ENCODE measurements at places on chromosomes 6 and 20.

DNA sequence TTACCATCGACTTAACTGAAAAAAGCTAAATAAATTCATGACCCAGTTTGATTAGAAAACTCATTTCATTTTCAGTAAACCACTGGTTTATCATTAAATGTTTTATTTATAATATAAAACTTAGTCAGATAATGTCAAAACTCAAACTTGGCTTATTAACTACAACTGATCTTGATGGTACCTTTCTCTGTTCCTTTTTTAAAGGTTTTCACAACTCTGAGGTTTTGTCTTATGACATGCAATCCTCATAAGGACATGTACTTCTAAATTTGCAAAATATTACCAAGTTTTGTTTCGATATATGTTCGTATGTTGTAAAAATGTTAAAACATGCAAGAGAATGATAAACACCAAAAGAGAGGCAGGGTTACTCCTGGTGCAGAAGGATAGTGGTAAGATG, 82.5 kb upstream of the PDE10A start:
- DNase-seq: no peak

GRCh38 chr6:109611502-109611901, 79.5 kb downstream of the AK9 start:
- DNase-seq: no peak

DNA sequence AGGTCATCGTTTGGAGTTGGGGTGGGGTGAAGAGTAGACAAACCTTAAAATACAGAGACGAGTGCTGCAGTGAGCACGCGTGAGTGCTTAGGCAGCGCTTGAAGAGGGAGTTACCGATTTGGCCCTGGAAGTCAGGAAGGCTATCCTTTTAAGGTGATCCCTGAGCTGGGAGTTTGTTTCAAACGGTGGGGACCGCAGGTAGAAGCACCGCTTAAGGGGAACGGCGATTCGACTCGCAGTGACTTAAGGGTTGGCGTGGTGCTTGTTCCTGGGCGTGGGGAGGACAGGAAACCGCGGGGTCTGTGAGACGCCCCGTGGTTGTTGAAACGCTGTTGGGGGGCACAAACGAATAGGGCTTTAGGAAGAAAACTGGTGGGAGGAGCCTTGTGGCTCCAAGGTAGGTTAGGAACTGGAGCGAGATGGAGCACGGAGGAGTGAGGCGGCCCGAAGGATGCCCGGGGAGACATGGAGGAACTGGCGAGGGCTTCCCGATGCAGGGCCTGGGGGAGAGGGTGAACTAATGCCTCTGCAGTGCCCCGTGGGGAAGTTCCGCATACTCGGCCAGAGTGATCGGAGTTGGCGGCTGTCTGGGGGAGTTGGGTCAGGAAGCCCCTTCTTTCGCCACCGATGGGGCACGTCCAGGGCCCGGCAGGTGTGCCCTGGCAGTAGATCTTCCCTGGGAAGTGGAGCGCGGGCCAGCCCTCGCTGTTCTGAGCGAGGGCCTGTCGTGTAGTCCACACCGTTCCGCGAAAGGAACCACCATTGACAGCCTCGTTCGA, 1.3 kb upstream of the CDYL start:
- DNase-seq: no peak

GRCh38 chr20:4569092-4569491, 152.6 kb upstream of the PRND start:
- DNase-seq: no peak

GRCh38 chr6:1267790-1268762, 43.8 kb upstream of the FOXQ1 start:
- DNase-seq: peak; percentile 14

- DNase-seq: no peak
Observed at GRCh38 chr20:39268981-39269461, 306.9 kb downstream of the DHX35 start.

DNA sequence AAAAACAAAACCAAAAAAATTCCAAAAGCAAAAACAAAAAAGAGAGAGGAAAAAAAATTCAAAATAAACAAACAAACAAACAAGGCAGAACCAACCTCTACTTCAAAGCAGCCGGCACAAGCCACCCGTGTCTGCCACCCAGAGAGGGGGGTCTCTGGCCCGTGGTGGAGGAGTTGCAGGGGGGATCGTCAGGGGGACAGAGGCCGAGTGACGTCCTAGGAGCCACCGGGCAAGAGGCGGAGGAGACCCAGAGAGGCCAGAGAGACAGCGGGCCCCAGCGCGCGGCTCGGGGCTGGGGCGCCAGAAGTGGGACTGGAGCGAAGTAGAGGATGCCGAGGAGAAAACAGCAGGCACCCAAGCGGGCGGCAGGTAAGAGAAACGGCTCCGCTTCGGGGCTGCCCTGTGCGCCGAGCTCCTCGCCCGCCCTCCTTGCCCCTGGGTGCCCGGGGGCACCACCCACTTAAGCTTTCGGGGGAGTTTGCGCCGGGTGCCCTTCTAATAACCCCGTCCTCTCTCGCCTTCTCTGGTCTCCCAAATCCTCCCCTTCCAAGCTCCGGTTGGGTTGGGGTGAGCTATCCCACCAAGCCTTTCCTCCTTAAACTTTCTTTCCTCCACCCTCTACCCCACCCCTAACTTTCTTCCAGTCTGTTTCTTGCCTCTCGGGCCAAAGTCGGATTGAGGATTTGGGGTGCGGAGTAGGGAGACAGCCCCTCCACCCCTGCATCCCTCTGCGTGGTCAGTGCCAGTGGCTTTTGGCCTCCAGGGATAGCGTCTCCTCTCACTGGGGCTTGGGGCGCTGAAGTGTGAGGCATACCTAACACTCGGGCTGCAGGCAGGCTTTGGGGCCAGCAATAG, 1.0 kb downstream of the TSHZ2 start:
- no peak for DNase-seq

DNA sequence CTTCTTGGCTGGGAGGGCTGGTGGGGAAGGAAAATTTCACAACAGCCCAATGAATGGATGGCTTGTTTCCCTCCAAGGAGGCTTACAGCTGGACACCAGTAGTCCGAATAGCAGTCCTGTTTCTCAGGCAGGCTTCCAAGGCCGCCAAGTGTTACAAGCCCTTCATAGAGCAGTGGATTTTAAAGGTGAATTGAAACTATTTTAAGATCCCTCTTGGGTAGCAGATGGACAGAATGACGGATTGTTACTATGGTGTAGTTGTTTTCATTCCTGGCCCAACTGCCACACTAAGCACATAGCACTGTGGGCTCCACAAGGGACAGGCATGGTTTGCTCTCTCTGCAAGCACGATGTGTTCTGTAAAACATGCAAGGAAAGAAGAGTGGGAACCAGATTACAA, 203.3 kb upstream of the TAB2 start:
- DNase-seq: no peak

DNA sequence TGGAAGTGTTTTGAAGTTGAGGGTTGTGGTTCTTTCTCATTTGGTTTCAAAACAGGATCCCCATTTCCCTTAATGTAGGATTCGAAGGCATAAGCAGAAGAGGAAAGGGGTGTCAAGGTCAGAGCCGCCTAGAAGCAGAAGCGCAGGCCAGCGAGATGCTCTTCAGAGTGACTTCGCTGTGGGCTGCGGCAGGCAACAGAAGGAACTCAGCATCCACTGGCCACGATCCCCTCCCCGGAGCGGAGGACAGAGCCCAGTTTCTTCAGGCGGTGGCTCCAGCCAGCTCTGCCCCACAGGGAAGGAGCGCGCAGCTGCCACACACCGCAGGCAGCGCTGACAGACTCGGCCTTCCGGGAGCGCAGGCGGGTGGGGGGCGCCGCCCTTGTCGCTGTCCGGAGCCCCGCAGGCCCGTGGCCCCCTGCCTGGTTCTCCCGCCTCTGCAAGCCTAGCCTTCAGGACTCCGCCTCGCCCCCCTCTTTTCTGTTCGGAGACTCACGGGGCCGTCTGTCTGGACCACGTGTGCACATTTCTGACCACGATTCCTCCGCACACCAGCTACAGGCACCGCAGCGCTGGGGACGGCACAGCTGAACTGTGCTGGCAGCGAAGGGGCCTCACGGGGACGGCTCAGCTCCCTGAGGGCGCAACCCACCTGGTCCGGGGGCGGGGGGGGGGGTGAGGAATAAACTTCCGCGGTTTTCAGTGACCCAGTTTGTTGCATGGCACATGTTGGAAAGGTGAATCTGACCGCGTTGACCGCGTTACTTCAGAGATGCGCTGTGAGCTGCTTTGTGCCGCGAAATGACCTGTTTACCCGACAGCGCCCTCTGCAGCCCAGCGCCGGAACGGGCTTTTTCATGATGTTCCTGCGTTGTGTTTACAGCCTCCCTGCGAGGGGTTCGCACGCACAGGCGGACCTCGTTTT, 26.1 kb downstream of the TTLL2 start:
- peak; percentile 32 for DNase-seq

GRCh38 chr6:169912266-169913095, 161.1 kb downstream of the ERMARD start:
- no peak for DNase-seq
